ENCODE measurements at places on chromosomes 2 and 18.

- peak; percentile 45 for DNase-seq
Measured at GRCh38 chr2:85594715-85595300, 737 bp upstream of the RNF181 start.

GRCh38 chr18:23723121-23723520 is 33.9 kb downstream of the LAMA3 start:
- DNase-seq = no peak

- DNase-seq = peak; percentile 50
Measured at GRCh38 chr18:48059455-48060010, 129.1 kb upstream of the SMAD2 start.

GRCh38 chr2:226383461-226383860 is 416.2 kb downstream of the IRS1 start:
- DNase-seq = no peak

GRCh38 chr2:45274250-45274926 is 265.1 kb upstream of the SIX2 start:
- DNase-seq = no peak

All from thyroid gland (tissue), 4 donors.